ENCODE measurements at places on chromosomes 4 and X. TPM values are rescaled to one million over a fixed set of nuclear protein-coding genes. Genes with fewer than 3 reads are reported as not detected.

DNA sequence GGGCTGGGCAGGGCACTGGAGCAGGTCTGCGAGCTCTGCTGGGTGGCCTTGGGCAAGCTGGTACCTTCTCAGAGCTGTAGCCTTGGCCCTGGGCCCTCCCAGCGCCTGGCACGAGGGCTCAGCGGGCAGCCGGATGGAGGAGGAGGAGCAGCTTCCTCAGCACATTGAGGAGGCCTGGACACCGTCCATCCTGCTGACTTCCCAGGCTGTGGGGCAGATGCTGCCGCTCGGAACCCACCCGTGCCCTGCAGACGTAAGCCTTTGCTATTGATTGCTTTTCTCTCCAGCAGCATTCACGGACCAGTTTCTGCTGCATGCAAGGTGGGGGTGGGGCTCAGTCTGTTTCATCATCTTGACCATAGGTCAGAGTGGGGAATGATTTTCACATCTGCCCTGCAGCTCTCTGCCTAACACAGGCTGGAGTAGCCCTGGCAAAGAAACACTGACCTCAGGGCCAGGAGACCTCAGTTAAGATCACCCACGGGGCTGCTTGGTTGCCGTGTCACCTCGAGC, 80.7 kb upstream of the PSAPL1 start:
- no peak for DNase-seq

DNA sequence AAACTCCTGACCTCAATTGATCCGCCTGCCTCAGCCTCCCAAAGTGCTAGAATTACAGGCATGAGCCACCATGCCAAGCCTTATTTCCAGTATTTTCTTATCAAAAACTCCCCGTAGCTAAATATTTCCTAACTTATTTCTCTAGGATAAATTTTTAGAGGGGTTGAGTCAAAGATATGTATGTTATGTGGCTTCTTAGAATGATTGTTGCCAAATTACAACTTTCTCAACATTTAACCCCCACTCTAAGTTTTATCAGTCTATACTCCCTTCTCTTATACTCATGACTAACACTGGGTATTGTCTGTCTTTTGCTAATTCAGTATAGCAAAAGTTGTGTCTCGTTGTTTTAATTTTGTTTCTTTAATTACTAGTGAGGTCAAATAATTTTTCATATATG, 187.7 kb upstream of the LNX1 start:
- DNase-seq: no peak

DNA sequence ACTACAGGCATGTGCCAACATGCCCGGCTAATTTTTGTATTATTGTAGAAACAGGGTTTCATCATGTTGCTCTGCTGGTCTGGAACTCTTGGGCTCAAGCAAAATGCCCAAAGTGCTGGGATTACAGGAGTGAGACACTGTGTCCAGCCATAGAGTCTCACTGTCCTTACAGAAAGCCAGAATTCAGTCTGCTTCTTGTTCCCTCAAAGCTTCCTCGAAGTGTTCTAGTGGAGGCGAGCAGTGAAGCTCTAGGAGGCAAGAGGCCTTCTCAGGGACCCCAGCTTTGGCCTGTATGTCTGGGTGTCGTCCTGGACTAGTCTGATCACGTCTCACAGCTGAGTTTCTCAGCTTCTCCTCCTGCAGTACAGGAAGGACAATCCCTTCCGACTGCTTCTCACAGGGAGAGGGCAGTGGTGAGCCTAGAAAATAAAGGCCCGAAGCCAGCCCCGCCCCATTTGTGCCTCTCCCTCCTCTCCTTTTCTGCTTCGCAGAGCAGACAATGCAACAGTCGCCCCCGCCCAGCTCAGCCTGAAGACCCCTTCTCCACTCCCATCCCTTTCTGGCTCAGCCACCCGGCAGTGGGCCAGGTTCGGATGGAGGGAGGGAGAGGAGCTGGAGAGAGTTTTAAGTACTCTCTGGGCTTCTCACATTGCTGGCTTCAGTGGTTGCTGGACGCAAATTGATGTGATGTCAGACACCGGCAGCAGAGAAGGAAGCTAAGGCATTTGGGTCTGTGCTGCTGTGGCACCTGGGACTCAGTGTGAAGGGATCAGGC, 11.1 kb upstream of the FAM3A start:
- DNase-seq: peak; percentile 88

DNA sequence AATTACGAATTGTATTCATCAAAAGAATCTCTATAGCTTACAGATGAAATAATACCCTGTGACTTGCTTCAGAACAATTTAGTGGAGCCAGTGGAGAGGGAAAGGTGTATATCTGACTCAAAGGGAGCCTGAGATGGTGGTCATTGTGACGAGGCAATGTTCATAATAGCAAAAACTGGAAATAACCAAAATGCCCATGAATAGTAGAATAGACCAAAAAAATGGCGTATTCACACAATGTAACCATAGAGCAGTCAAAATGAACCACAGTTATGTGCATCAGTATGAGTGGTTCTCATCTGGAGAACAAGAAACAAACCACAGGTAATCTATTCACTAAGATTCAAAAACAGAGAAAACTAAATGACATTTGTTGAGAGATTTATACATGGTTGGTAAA, 125.3 kb upstream of the CLNK start:
- DNase-seq: no peak

- DNase-seq: no peak
These were observed 9.1 kb upstream of the ARHGEF38 start for GRCh38 chr4:105543346-105543745.

- DNase-seq: no peak
These were observed 71.6 kb upstream of the SORBS2 start for GRCh38 chr4:185883591-185883990.

- DNase-seq: no peak
These were observed 62.5 kb upstream of the HOPX start for GRCh38 chr4:56743550-56743949.

- DNase-seq: no peak
These were observed 456.3 kb downstream of the PDGFC start for GRCh38 chr4:156515295-156515694.

- no peak for DNase-seq
These were observed 345.6 kb downstream of the RPA4 start for GRCh38 chrX:97229318-97229717.

DNA sequence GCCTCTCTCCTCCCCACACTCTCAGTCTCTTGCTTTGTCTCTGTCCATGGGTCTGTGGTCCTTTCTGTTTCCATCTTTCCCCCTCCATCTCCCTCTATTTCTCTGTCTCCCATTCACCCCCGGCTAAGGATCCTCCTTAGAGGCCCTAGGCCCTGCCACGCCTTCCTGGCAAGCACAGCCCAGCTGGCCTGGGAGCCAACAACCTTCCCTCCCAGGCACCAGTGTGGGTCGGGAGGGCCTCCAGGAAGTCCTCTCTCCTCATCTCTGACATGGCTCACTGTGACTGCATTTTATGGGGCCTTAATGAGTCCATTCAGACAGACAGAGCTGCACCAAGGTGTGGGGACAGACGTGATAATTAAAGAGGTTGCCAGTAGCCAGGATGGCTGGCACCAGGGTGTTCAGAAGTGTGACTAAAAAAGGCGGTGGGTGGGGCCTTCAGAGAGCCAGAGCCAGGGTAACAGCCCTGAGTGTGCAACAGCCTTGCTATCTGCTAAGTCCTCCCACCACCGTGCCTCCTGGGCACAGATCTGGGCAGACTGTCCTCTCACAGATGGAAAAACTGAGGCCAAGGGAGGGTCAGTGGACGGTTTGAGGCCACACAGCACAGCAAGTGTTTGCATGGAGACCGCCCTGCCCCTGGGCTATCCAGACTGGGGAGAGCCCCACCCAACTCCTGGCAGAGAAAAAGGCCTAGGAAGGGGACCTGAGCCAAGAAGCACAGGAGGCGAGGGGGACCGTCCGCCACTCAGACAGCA, 31.5 kb downstream of the BLOC1S4 start:
- no peak for DNase-seq

DNA sequence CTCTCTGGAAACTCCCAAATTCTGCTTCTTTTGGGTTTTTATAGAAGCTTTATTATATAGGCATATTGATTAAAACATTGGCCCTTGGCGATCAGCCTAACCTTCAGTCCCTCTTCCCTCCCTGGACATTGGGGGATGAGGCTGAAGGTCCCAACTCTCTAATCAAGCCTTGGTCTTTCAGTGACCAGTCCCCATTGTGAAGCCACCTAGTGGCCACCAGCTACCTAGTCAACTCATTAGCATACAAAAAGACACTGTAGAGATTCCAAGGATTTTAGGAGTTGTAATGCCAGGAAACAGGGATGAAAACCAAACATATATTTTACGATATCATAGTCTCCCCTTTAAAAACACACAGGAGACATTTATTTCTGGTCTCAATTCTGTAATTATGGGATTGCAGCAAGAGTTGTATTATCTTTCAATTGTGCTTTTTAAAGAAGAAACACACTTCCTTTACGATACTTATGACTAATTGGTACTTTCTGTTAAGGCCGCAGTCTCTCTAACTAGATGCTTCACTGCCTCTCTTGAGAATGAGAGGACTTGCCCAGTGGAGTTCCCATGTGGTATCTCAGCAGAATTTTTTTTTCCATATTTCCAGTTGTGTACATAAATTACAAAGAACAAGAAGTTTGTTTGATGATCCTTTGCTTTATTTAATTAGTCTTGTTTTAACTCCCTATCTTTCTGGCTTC, 58.2 kb downstream of the WDR17 start:
- peak; percentile 4 for DNase-seq

DNA sequence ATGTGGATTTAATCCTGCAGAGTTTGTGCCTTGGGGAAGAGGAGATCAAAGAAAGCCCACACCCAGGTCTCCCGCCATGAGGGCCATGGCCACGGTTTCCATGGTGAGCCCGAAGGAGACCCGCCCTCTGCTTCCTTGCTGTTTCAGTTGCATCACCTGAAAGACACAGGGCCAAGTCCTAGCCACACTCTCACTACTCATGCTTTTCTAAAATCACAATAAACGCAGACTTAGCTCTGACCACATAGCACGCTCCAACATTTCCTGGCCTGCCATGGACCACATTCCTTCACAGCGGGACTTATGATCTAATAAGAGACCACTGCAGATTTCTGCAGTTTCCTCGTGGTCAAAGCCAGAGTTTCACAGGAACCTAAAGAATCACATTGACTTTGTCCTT, 426.0 kb upstream of the NR3C2 start:
- DNase-seq: no peak

- no peak for DNase-seq
These were observed 467 bp downstream of the HSD17B11 start for GRCh38 chr4:87390551-87390890.

TEX13D gene
- polyA plus RNA-seq: 0.10 TPM

HS3ST1 gene
- 0.18 TPM for polyA plus RNA-seq

APLN gene
- polyA plus RNA-seq: 13.7 TPM

BEX2 gene
- 32.7 TPM for polyA plus RNA-seq

PCDH18 gene
- 44.7 TPM for polyA plus RNA-seq

RRH gene
- 0.43 TPM for polyA plus RNA-seq

USP17L22 gene
- not detected for polyA plus RNA-seq
